ENCODE measurements at places on chromosomes 12 and 14.
A peak's percentile ranks its signal among the peaks of the same experiment; 100 is the strongest.

- no peak for DNase-seq
Observed at GRCh38 chr14:104774453-104775072, 21.0 kb downstream of the AKT1 start.

- no peak for DNase-seq
Observed at GRCh38 chr12:104340925-104341611, 37.5 kb downstream of the EID3 start.

- DNase-seq: no peak
Observed at GRCh38 chr12:118120579-118121363, 15.2 kb upstream of the PEBP1 start.

- no peak for DNase-seq
Observed at GRCh38 chr12:20492251-20492760, 124.0 kb downstream of the PDE3A start.

DNA sequence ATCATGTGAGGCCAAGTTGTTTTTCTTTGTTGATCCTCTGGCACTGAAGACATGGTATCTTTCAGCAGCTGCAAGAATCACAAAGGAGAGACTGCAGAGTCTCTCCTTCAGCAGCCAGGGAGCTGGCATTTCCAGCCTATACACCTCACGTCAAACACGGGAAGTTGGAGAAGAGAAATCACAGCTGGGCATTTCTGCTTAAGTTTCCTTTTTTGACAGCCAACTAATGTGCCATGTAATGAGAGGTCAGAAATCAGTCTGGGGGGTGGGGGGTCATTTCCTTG is 28.3 kb downstream of the PHLDA1 start:
- no peak for DNase-seq

DNA sequence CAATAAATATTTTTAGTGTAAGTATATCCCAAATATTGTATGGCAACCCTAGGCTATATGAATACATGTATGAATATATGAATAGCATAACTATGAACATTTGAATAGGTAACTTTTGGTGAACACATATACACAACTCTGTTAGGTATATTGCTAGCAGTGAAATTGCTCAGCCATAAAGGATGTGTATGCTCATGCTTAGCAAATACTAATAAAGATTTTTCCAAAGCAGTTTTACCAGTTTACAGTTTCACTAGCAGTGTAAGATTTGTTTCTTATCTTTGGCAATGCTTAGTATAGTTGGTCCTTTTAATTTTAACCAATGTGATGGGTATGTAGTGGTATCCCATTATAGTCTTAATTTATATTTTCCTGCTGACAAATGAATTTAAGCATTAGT is 5.3 kb upstream of the DAAM1 start:
- DNase-seq: no peak

- DNase-seq: no peak
Observed at GRCh38 chr14:63564318-63564717, 21.1 kb upstream of the PPP2R5E start.

DNA sequence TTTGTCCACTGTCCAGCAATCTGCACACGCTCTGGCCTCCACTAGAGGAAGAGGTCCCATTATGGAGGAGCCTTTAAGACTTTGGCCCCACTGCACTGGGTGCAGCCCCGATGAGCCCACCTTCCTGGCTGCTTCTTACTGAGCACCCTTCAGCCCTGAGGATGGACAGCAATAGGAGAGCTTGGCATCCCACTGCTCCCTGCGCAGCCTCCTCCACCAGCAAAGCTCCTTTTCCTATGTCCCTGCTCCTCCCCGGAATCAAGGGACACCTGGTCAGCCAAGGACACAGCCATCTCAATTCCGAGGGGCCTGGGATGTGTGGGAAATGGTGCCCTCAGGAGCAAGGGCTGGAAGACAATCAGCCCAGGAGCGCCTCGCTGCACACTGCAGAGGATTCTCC is 94.7 kb downstream of the GCH1 start:
- DNase-seq: no peak

- no peak for DNase-seq
Observed at GRCh38 chr12:130474599-130475269, 137.0 kb downstream of the PIWIL1 start.

DNA sequence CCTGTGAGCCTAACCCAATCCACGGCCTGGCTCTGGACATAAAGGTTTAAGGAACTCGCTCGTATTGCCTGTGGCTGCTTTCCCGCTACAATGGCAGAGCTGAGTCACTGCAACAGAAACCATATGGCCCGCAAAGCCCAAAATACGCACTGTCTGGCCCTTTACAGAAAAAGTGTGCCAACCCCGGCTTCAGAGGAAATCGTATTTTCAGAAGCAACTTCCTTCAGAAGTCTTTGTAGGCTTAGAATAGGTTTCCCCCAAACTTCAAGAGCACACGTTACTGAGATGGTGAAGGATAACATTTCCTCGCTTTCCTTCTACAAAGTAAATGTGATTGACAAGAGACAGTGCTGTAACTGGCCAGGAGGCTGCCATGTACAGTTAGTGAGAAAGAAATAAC is 34.8 kb upstream of the TESC start:
- DNase-seq: peak; percentile 8

DNA sequence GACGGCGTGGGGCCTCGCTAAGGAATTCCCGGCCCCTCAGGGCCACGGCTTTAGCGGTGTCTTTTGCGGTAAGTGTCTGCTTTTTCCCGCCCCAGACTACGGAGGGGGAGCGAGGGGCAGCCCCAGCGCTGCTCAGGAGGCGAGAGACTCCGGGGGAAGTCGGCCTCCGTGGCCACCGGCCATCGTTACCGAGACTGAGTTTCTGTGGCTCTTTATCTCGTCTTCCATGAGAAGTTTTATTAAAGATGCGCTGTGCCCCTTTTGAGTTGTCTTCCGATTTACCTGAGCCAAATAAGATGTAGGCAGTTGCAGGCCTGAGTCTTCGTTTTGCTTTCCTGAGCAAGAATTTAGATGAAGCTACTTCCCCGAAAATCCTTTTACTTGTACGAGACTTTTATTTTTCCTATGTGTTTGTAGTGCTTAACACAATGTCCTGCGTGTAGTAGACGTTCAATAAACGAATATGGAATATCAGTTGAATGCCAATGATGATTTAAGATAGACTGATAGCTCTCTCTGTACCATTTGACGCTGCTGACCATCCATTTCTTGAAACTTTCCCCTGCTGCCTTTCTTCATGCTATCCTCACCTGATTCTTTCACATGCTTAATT is 462 bp downstream of the SRP54 start:
- DNase-seq: no peak

DNA sequence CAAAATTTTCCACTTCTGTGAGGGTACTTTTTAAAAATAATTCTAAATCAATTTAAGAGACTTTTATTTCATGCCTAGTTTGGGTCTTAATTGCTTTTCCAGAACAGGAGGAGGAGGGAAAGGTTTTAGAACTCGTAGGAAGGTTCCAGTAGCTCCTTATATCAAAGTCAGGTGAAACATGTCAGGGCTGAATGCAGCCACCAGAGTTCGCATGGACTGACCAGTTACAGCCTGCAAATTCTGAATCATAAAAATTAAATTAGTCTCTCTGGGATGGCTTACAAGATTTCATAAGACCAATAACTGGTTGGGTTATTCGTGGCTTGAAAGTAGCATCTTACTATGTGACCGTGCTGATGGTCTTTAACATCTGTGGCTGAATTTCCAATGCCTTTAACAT is 397 bp downstream of the BDKRB1 start:
- no peak for DNase-seq

GRCh38 chr14:74611650-74612349 is at the start of gene LTBP2:
Gene LTBP2 (minus strand): TSS chr14:74612237. CDS start chr14:74611944, 293 bp downstream.
- no peak for DNase-seq

- no peak for DNase-seq
Observed at GRCh38 chr12:21372602-21373001, at the start of gene IAPP. Gene IAPP (plus strand): TSS chr12:21372902. CDS start chr12:21373352, 450 bp downstream.

- DNase-seq: no peak
Observed at GRCh38 chr14:49485290-49485689, 100.9 kb downstream of the RPS29 start.

DNA sequence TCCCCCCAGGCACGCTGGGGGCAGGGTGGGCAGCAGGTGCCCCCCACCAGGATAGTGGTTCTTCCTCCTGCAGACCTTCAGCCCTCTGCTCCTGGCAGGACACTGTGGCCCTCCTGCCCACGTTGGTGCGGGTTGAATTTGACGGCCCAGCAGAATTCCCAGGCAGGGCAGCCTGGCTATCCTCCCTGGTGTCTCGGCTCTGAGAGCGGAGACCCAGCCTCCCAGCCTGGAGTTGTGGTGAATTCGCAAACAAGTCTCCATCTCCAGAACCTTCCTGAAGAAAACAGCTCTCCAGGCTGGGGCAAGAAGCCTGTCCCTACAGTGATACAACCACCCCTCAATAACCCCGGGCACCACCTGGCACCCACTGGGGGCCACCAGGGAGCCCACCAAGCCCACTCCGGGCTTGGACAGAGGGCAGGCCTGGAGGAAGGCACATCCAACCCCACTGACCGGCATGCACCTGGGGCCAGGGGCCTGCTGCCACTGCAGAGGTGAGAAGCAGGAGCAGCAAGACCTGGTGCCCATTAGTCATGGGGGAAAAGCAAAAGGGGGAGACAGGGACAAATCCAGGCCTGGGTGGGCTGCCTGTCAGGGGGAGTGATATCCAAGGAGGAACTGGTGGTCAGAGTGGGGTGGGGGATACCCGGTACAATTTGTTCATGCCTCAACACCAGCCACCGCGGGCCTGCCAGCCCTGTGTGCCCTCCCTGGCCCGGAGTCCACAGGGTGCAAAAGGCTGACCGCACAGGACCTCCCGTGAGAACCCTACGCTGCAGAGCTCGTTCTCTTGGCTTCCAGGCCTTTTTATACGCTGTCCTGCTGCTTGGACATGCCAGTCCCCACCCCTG is 3.6 kb downstream of the ANKRD9 start:
- no peak for DNase-seq

DNA sequence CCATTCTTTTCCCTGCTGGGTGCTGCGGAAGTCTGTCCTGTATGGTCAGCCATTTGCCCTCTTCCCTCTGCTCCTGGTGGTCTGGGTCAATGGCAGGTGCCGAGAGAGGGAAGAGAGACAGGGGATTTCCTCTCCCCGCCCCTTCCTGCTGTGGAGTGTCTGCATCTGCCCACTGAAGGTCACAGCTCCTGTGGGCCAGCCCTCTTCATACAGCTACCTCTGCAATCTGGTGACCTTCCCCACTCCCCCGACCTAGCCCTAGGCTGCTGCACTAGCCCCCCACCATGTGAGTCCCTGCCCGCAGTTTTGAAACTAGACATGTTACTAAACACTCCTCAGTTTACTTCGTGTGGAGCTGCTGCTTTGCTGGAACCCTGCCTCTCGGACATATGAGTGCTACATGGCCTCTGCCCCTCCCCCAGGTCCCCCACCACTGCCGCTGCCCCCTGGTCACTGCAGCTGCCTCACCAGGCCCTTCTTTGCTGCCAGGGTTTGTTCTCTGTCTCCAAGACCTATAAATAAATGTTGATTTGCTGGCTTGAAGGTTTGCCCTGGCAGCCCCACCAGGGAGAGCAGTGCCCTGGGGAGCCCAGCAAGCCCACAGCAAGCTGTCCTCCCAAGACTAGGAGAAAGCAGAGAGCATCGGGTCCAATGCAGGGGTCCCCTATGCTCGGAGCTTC is 102.9 kb downstream of the DPF3 start:
- DNase-seq: no peak

- no peak for DNase-seq
Observed at GRCh38 chr14:22338917-22339715, 249.9 kb downstream of the DAD1 start.

- no peak for DNase-seq
Observed at GRCh38 chr12:131089531-131090273, 136.0 kb downstream of the ADGRD1 start.

DNA sequence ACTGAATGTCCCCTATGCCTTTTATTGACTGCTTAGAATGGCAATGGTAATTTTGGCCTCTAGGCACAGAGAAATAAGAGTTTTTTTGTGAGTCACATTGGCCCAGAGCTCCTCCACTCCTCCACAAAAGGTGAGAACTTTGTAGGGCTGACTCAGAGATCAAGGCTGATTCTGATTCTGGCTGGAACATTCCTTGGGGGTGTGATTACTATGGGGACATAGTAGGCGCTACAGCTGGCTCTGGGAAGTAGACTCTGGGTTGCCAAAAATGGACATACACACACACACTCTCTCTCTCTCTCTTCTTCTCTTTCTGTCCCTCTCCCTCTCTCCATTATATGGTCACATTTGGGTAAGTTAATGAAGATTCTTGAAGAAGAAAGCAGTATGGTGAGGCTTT is 174.6 kb upstream of the DDHD1 start:
- DNase-seq: no peak

- no peak for DNase-seq
Observed at GRCh38 chr12:81797100-81797499, 38.0 kb upstream of the PPFIA2 start.

DNA sequence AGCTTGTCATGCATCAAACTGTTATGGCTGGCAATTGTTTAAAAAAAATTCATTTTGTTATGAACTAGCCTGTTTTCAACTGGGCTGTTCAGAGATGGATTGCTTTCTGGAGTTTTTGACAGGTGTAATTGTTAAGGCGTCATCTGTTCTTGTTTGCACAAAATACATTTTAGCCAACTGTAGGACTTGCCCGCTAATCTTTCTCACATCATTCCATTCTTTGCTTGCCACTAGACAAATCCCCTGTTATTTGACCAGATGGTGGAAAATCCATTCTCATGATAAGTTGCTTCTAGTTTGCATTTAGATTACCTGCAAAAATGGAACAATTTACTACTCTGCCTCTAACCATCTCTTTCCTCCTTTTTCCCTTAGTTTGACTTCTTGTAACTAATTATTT is 114.3 kb downstream of the NPAS3 start:
- no peak for DNase-seq

DNA sequence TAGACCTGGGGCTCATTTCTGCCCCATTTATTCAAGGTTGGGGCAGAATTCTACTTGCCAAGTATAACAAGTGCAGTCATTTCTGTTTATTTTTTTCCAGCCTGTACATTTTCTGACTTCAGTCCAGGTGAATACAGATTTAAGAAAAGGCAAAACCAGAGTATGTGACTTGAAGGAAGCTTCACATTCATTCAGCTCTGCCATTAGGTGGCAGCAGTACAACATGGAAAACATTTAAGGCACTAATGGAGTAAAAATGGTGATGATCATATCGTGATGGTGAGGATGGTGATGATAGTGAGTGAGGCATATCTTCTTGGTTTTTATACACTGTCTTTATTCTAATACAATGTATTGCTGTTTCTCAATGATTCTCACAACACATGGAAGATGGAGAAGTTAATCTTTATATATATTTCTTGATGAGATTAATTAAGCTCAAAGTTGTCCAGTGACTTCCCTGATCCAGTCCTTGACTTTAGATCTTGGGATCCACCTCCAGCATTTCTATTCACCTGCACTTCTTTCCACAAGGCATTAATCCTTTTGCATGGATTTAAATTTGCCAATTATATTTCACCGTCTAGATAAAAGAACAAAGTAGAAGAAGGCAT is 176.7 kb upstream of the SEL1L start:
- no peak for DNase-seq

GRCh38 chr14:101711041-101711856 is 50.3 kb upstream of the PPP2R5C start:
- DNase-seq: no peak

GRCh38 chr14:71448431-71449315 is 483.6 kb upstream of the RGS6 start:
- DNase-seq: no peak

- no peak for DNase-seq
Observed at GRCh38 chr12:127343940-127344339, 923.0 kb upstream of the TMEM132C start.
